NCI-H82 (cell line): ENCODE measurements at places on chromosomes 16 and 17.

- DNase-seq: peak; percentile 8
These were observed 67.4 kb downstream of the MAP2K4 start for GRCh38 chr17:12088035-12088434.

DNA sequence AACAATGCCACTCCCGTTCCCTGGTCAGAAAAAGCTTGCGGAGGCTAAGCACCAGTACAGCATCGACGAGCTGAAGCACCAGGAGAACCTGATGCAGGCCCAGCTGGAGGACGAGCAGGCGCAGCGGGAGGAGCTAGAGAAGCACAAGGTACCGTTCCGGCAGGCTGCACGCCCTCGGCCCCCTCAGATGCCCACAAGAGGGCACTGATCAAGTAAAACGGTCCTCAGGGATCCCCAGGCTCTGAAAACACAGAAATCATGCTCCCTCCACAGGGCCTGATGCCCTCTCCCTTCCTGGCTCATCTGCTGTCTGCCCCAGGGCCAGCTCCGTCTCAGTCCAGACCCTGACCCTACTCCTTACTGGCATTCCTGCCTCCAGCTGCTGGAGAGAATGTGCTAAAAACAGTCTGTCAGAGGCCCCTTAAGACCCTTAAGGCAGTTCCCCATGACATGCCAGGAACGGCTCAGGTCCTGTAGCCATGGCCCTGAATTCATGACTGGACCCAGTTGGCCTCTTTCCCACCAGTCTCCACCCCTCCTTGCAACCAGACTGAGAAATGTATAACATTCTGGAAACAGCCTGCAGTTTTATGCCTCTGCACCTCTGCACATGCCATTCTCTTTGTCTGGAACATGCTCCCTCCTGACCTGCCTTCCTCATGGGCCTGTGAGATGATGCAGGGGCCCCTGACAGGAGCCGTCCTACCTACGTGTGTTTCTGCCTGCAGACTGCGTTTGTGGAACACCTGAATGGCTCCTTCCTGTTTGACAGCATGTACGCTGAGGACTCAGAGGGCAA is 21.8 kb downstream of the DRC3 start:
- DNase-seq: peak; percentile 67

- no peak for DNase-seq
These were observed 13.4 kb upstream of the DNAJA2 start for GRCh38 chr16:46986896-46987295.

DNA sequence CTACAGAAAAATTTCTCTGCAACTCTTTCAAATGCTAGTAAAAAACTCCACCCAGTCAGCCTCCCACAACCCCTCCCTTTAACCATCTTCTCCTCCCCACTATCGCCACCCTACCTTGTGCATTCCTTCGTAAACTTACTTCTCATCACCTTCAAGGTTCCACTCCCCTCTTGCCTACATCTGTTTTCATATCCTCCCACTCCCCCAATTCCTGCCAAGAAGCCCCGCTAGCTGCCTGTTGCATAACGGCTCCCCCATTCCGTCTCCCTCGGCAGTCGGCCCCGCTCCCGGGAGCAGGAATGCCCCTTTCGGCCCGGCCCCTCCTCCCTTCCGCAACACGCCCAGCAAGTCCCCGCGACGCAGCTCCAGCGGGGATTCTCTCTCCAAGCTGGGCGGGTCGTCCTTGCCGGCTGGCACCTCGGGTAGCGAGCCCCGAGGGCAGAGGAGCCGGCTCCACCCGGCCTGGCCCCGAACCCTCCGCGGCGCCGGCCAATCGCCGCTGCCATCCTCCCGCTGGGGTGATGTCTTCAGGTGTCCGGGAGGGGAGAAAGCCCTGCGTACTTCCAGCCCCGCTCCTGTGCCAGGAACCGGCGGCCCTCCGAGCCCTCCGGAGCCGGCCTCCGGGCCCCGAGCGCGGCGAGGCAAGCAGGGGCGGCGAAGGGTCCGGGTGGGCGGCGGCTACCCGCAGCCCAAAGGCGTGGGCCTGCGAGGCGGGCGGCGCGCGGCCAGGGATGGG is 1.5 kb downstream of the PHLPP2 start:
- peak; percentile 74 for DNase-seq

- no peak for DNase-seq
These were observed 14.3 kb downstream of the ACSF2 start for GRCh38 chr17:50440172-50440837.

- no peak for DNase-seq
These were observed 23.2 kb upstream of the SLC5A11 start for GRCh38 chr16:24822542-24822941.

DNA sequence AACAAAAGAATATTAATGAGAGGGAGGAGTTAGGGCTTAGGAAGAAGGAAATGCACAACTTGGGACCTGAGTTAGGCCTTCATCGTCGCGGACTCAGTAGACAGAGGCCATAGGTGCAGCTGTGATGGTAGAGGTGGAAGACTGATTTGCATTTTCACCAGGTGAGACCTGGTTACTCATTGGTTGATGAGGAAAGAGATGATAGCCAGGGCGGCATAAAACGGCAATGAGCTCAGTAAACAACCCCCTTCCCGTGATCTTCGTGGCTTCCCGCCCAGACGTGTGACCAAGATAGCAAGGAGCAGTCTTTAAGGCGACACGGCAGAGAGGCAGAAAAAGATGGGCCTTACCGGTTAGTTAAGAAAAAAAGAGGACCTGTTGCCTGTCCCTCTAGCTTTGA is at the start of gene TMC5:
Gene TMC5 (plus strand): TSS at position 244 of the 400 bp plus-strand sequence. CDS start 22,156 bp downstream, outside the sequence.
- DNase-seq: no peak

GRCh38 chr16:55912022-55912421 is 36.8 kb upstream of the CES5A start:
- peak; percentile 11 for DNase-seq

- no peak for DNase-seq
These were observed 22.6 kb upstream of the ARHGAP23 start for GRCh38 chr17:38405654-38406053.

DNA sequence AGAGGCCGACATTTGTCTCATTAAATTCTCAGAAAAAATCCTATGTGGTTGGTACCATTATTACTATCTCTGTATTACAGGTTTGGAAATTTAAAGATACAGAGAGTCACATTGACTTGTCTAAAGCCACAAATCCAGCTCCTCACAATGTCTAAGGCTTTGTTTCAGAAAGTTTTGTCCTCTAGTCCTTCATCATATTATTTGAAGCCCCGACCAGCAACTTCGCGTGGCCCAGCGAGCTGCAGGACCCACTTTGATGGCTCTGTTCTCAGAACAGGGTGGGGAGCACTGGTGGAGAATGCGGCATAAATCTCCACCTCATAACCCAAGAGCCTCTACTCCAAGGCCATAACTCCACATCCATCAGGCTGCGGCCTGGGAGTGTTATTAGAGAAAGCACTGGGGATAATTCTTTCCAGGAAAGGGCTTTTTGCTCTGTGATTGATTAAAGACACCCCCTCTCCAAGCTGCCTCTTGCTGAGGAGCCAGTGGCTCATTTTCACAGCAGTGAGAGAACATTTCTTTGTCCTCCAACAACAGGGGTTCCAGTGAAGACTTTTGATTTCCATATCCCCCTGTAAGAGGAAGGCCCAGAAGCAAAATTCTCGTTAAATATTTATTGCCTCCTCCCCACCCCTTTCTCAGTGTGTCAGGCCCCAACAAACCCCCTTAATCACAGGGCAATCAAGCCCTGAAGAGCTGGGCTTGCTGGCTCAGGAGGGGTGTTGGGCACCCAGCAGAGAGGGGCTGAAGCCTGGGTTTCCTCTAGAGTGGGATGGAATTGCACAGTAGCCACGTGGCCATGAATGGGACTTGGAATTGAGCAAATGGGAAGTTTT is 113.7 kb upstream of the CDH11 start:
- no peak for DNase-seq

- no peak for DNase-seq
These were observed 4.7 kb downstream of the ZNF764 start for GRCh38 chr16:30553393-30553899.

- DNase-seq: no peak
These were observed 23.5 kb downstream of the TBX4 start for GRCh38 chr17:61475726-61476125.

DNA sequence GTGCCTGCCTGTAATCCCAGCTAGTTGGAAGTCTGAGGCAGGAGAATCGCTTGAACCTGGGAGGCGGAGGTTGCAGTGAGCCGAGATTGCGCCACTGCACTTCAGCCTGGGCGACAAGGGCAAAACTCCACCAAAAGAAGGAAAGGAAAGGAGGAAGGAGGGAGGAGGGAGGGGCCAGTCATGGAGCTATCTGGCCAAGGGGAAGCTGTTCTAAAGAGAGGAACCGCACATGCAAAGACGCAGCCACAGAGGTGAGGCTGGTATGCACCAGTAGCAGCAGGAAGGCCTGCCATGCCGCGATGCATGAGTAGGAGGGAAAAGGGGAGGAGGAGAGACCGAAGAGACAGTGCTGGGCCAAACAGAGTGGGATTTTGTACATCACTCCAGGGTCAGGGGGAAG is 35.9 kb downstream of the HSBP1 start:
- DNase-seq: no peak

GRCh38 chr17:77356690-77357201 is 216.0 kb downstream of the SEC14L1 start:
- DNase-seq: no peak

DNA sequence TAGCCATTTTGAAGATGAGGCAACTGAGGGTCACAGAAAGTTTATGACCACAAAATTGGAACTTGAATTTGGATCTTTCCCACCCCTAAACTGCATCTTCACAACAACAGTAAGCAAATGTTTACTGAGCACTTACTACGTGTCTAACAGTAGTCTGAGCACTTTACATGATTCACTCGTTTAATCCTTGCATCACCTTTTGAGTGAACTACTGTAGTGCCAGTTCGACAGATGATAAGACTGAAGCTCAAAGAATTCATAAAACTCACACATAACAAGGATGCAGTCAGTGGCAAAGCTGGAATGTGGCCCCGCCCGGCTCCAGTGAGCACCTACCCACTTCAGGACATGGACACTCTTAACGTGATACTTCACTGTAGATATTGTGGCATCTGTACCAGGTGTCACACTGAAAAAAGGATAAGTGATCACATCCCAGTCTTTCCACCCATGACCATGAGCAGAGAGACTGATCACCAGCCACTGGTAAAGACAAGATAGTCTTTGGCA is 36.0 kb upstream of the HLF start:
- DNase-seq: no peak

GRCh38 chr16:69565671-69566239 is at the start of gene NFAT5:
Gene NFAT5 (plus strand): TSS chr16:69565966. CDS start chr16:69566302, 336 bp downstream.
- DNase-seq: peak; percentile 87

GRCh38 chr17:1650731-1651558 is 1.3 kb upstream of the RILP start:
- no peak for DNase-seq

DNA sequence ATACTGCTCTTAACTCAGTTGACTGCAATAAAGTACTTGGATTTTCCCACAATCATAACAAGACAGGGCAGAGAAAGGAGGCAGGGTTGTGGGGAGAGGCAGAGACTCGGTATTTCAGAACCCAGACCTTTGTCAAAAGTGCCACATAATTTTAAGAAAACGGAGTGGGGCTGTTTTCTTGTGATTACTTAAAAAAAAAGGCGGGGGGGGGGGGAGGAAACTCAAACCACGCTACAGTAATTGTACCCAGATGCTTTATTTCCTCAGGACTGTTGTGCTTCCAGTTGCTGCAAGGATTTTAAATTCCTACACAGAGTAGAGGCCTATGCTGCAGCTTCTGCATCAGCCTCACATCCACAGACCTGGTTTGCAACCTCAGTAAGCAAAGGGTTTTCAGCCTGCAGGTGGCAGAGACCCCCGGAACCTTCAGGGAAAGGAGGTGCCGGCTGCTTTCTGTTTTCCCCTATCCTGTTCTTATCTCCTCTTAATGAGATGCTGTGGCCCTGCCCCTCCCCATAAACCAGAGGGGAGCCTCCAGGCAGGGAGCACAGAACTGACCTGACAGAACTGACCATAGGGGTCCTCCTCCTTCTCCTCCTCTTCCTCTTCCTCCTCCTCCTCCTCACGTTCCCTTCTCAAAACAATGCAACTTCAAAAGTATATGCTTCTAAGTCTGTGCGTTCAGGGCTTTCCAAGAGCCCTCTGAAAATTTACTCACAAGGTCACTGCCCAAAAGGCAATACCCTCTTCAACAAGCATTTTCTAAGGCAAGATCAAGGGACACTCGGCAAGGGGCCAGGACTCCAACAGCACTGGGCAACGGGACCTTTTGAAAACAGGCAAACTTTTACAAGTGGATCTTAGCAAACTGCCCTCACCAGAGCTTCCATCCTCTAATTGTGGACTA is 7.5 kb downstream of the AXIN2 start:
- DNase-seq: no peak

DNA sequence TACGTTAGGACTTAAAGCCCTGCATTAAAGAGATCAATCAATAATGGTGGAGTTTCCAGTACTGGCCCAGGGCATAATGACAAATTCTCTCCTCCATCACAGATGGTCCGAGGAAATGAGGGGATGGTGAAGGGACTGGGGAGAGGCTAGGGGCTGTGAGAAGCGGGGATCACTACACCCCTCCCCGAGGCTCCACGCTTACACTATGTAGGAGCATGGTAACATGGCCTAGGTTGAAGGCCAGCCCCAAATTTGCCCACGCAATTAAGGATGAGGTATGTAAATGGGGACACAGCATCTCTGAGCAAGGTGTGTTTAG is 8.0 kb upstream of the AKTIP start:
- peak; percentile 24 for DNase-seq

GRCh38 chr16:25151996-25152395 is 40.5 kb downstream of the LCMT1 start:
- DNase-seq: no peak

DNA sequence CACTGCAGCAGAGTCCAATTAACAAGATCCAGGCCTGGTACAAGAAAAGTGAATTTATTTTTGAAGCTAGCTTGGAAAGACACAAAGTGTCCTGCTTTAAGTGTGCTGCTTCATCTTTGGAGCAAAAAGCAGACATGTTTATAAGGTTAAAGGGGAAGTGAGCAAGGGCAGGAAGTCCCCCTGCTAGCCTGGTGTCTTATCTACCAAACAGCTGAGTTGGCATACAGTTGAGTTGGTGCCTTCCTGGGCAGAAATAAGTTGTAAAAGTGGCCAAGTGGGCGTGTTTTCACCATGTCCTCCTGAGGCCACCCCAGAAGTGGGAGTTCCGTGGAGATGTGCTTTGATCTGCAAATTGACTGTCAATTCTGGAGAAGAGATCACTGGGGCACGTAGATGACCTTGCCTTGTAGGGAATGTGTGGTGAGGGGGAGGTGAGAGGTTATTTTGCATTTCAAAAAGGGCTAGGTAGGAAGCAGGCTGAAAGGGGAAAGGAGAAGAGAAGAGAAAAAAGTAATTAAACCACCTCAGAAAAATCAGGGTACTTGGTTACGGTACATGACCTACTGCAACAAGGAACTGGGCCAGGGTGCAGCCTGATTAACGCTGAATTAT is 38.3 kb upstream of the HSBP1 start:
- DNase-seq: no peak
